ENCODE measurements at places on chromosomes 2 and 18.

- DNase-seq = no peak
These were observed 116.7 kb upstream of the STK17B start for GRCh38 chr2:196288006-196288538.

- no peak for DNase-seq
These were observed 70.7 kb downstream of the SPOPL start for GRCh38 chr2:138572318-138572717.

GRCh38 chr2:186590350-186590758 lies 498 bp downstream of the ITGAV start:
- DNase-seq = no peak

GRCh38 chr2:233290051-233290845 lies 17.4 kb upstream of the SAG start:
- DNase-seq = no peak

DNA sequence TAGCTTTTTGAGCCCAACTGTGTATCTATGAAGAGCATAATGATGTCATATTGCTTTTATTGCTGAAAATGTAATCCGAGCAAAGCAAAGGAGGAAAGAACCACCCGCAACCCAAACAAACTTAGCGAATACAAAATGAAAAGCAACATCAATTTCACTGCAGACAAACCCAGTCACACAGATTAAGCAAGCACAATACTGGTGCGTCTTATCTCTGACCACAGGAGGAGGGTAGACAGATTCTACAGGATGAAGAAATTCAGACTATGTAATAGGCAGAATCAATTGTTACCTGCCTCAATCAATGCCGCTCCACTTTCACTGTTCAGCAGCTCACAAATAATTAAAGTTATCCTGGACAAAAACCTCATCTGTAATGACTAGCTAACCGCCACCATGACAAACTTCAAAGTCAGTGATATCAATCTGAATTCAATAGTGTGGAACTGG lies 115.5 kb upstream of the SP3 start:
- no peak for DNase-seq

DNA sequence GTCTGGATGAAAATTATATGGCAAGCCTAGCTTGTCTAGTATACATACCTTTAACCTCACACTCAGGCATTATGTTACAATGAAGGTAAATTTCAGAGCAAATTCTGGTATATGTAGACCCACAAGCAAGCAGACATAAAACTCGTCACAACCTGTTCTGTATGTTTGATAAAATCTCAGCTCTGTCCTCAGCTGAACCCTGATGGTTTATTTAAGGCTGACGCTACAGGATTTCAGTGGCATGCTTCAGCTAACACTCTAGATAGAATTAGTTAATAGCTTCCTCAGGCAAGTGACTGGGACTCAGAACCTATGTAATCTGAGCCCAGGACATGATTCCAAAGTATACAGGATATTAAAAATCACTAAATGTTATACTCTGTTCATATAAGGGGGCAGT lies 68.2 kb upstream of the MC2R start:
- no peak for DNase-seq

- DNase-seq = no peak
These were observed 75.9 kb downstream of the HRH4 start for GRCh38 chr18:24536326-24536725.

- DNase-seq = no peak
These were observed 47.4 kb downstream of the DNAJC10 start for GRCh38 chr2:182763311-182763912.

DNA sequence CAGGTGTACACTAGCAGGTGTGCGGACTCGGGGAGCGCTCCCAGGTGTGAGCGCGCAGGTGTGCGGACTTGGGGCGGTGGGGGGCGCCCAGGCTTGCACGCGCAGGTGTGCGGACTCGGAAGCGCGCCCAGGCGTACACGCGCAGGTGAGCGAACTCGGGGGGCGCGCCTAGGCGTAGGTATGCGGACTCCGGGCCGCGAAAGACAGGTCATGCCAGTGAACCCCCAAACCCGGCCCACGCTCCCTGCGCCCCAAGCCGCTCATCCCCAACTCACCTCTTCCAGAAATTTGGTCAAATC lies 342 bp downstream of the CYB5A start:
- no peak for DNase-seq

DNA sequence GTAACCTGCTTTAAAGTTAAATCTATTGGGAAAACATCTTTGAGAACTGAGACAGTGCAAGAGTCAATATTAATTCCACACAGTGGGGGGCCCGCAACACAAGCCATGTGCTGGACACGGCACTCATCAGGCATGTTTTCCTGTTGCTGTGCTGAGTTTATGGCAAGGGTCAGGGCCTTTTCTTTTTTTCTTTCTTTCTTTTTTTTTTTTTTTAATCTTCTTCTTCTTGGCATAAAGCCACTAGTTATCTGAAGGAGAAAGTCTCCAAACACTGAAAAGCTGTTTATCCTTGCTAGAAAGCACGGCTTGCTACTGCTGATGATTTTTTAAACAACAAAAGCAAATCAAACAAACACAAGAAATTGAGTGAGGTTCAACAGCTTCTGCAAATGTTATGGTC lies 252.1 kb downstream of the ZNF521 start:
- DNase-seq = no peak

- DNase-seq = no peak
These were observed 4.3 kb downstream of the PELI1 start for GRCh38 chr2:64139956-64140355.

DNA sequence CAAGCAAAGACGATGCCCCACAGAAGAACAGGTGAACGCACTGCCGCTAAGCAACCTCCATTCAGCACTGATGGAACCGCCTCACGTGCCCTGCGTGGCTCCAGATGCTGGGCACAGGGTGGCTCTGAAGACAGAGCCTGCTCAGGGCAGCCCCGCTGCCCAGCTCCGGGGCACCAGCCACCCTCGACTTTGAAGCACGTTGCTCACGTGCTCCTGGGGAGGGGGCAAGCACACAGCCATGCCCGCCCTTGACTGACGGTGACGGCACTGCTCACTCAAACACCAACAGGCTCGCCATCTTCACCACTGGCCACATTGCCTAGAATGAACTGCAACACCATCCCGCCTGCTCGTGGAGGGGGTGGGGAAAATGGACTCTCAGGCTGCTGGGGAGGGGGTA lies 251.3 kb downstream of the HDAC4 start:
- DNase-seq = no peak

DNA sequence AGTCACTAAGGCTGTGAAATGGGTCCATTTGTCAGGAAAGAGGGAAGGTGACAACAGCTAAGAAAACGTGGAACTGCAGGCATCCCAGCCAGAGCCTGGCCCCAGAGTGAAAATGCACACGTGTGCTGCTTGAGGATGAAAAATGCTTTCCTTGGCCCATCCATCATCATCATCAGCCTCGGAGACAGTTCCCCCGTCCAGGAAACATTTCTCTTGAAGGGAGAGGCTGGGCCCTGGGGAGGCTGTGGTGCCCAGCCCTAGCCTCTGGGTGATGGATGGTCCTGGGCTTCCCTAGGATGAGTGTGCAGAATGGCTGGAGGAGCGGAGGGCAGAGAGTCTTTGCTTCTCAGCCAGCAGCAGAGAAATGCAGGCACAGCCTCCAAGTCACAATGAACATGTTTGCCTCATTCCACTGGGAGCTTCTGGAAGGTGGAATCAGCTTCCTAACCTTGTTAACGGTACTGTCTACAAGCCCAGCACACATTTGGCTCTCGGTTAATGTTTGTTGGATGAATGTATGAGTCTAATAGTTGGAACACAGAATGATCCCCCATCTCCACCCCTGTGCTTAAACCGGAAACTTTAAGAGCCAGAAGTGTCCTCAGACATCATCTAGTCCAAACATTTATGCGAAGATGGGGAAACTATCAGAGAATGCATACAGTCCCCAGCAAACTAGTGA lies 164.0 kb downstream of the RDH14 start:
- no peak for DNase-seq

- no peak for DNase-seq
These were observed 127.3 kb downstream of the DIS3L2 start for GRCh38 chr2:232088771-232089170.

DNA sequence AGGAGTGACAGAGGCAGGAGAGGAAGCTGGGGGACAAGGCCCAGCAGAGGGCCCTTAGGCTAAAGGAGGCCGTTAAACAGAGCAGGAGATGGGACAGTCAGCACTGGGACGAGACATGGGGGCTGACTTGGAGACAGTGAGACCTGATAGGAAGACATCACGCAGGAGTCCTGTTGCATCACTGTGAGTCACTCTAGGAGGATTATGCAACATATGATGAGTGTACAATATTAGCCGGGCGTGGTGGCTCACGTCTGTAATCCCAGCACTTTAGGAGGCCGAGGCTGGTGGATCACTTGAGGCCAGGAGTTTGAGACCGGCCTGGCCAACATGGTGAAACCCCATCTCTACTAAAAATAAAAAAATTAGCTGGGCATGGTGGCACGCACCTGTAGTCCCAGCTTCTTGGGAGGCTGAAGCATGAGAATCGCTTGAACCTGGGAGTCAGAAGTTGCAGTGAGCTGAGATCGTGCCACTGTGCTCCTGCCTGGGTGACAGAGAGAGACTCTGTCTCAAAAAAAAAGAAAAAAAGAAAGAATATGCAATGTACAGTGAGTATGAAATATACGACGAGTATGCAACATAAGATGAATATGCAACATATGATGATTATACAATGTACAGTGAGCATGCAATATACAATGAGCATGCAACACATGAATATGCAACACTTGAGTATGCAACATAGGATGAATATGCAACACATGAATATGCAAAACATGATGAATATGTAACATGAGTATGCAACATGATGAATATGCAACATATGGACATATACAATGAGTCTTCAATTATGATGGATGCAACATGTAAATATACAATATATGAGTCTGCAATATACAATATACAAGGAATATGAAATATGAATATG lies 83.3 kb upstream of the ID2 start:
- DNase-seq = no peak

DNA sequence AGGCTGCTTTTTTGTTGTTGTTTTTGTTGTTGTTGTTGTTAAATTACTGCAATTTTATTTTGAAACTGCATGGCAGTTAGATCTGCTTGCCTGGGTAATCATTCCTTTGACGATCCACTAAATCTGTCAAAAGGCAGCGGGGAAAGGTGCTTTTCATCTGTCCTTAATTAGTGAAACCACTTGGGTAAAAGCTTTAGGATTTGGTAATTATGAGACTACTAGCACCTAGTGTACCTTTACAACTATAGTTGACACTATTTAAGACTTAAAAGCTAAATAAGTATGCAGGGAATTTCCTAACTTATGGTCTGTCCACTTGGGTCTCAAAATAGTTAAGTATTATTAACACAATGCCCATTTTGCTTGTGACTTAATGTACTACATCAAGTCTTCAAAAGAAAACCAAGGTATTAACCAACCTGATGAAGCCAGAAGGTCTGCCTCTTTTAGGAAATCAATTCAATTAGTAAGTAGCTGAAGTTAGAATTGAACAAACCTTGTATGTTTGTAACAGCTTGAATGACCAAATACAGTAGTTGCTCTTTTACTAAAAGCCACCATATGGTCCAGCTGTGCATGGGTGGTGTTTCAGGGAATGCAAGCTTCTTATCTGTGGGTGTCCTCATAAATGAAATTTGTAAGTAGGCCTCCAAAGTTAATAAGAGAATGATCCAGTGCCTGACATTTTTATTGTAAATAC lies 44.8 kb downstream of the NAB1 start:
- DNase-seq = no peak

- DNase-seq = no peak
These were observed 86.0 kb upstream of the OTX1 start for GRCh38 chr2:62964671-62965070.

GRCh38 chr2:109387221-109387735 lies 226.5 kb downstream of the SEPTIN10 start:
- no peak for DNase-seq

GRCh38 chr2:3959372-3959771 lies 256.0 kb downstream of the DCDC2C start:
- no peak for DNase-seq

DNA sequence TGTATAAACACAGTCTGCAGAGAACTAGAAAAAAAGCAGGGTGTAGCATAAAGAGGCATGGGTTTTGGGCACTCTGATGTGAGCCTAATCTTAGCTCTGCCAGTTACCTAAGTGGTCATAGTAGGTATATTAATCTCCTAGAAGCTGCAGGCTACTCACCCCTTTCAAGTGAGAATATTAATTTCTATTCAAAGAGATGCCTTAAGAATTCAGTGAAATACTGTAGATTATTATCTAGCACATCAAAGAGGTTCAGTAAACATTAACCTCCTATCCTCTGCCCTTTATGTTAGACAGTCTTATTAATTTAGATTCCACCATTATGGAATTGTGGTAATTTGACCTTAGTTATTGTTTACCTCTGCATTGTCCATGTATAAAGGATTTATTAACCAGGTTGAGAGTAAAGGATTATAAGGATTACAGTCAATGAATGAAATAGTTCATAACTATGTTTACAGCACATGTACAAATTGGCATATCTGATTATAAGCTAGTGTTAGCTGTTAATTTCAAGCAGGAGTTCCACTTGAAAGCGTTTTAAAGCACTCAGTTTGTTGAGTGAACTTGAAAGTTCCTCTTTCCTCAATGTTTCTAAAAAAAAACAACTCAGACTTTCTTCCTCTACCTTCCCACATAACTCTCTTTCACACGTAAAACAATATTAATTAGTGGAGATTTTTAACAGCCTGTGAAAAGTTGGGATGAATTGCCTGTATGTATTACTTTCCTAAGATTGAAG lies 150.6 kb upstream of the EPC2 start:
- no peak for DNase-seq

DNA sequence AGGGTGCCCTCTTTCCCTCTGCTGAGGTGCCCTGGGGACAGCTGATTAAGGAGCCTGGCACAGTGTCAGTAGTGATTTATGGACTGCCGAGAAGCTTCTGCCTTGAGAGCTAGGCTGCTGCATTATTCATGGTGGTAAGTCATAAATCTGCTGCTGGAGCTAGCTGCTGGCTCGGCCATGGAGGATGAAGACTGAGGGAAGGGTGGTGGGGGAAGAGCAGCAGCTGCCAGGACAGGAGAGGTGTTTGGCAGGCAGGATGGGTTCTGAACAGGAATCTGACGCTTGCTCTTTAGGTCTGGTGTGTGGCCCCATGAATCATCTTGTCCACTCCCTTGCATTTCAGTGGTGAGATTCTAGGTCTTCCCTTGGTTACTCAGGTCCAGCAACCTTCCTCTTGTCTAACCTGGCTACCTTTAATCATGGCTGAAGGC lies 296.3 kb downstream of the DYSF start:
- no peak for DNase-seq

DNA sequence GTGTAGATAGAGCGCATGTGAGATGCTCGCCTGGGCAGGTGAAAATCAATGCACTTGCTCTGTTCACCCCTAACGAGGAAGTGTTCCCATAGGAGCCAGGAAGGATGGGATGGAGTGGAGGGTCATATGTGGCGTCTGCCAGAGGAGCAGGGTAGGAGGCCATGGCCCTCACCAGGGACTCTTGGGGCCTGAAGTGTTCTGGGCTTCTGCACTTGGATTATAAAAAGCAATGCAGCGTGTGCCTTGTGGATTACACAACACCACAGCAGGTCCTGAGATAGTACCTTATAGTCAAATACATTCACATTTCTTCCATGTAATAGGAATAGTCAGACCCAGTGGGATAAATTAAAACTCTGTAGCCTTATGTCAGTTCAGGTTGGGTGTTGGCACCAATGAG lies 100.1 kb downstream of the CABLES1 start:
- no peak for DNase-seq

All from stimulated activated CD4-positive, alpha-beta T cell treated with anti-CD3 and anti-CD28 coated beads, TNF-alpha, amount 100 ng/mL, for 1 hour (primary cell).